Thoracic aorta (tissue), 2 donors: ENCODE measurements at places on chromosomes 11 and 22.

DNA sequence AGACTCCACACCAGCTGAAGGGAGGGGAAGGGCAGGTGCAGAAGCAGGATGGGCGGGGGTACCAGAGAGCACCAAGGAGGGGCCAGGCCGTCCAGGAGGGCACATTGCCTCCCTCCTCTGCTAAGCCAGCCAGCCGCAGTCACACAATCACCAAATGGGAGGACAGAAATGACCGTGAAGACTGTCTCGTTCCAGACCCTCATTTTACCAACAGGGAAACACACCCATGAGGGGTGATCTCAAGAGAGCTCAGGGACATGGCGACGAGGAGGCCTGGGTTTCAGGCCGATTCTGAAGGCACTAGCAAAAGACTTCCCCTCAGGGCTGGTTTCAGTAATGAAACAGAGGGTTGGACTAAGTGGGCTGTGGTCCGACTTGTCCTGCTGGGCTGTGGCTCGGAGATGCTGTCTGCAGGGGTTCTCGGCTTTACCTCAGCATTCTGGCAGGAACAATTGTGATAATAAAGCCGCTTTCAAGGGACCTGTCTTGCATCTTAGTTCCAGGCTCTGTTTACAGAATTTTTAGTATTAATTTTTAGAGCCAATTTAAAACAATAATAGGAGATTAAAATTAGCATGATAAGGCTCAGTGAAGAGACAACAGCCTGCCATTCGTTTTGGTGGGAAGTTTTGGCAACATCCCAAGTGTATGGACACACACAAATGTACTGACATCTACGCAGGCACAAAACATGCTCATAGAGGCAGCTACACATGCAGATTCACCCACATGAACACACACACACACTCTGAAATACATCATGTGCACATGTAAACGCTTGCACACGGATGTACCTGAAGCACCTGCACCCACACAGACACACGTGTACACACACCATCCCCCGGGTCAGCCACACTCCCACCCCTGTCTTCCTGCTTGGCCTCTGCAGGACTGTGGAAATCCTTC, 2.0 kb upstream of the B3GAT1 start:
- no peak for DNase-seq

DNA sequence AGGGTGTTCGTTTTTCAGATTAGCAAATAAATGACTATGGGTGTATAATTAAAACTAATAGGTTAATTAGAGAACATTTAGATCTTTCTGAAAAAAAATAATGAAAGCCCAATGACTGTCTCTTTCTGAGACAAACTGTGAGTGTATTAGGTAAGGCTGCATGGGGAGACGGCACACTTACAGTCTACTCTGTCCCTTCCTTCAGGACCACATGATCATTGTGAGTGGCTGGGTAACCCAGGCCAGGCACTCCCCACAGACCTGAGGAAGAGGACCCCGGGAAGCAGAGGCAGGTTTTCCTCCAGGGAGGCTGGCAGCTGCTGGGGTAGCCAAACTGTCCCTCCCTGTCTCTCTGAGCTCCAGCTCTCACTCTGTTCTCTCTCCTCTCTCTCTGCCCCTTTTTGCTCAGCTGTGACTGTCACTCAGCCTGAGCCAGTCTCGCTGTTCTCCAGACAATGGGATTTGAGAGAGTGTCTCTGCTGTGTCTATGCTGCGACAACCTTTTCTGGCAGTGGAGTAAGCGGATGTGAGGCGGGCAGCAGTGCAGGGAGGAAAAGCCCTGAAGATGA, 83.1 kb upstream of the NCAM1 start:
- DNase-seq = no peak

DNA sequence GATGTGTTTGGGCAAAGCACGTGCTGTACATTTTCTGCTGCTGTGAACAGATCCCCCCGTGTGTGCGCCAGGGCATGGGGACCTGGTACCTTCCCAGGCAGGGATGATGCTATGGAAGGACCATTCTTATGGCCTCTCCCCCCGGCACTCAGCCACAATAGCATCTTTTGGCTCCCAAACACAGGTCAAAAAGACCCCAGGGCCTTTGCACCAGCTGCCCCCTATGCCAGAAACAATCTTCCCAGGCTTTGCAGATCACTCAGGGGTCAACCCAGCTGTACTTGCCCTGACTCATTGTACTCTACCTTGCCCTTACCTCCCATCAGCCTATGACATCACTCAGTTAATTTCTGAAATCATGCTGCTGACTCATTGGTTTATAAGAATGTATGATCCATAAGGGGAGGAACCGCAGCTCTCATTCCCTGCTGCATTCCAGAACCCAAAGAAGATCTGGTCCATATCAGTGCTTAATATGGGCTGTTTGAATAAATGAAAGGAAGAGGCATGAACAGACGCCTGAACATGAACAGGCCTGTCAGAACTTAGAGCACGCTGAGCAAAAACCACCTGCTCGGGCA, 100.7 kb downstream of the CELSR1 start:
- DNase-seq = no peak

- no peak for DNase-seq
Observed at GRCh38 chr11:111937461-111937769, 272 bp downstream of the DIXDC1 start.

GRCh38 chr11:35160902-35161597, 22.1 kb downstream of the CD44 start:
- DNase-seq = no peak

GRCh38 chr22:44666207-44666585, 35.8 kb upstream of the PRR5 start:
- DNase-seq = no peak

DNA sequence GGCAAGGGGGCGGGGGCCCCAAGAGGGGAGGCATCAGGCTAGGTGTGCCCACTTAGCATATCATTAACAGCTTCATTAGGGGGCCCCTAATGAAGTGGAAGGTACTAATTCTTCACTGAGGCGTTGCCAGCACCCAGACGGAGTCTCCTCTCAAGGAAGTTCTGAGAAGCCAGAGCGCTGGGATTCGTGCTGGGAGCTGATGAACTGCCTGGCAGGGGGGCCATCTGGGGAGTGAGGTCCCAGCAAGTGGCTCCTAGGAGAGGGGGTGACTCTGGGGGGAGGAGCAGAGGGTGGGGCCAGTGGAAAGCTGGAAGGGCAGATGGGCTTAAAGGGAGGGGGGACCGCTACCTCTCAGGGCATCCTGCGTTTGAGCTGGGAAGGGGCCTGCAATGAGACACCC, 29.8 kb downstream of the DAGLA start:
- no peak for DNase-seq

DNA sequence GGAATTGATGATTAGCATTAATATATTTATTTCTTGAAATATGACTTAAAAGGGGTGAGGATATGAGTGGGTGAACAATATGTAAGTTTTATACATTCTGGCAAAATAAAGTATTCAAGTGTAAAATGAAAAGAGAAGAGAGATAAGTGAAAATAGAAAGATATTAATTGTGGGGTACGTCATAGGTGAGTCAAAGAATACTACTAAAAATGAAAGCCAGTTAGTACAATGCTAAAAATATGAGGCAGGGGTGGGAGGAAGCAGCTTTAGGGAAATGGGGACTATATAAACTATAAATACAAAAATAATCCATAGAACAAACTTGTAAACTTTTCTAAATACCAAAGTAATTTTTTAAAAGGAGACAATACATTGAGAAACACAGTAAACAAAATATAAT, 661.4 kb downstream of the CNTN5 start:
- no peak for DNase-seq

DNA sequence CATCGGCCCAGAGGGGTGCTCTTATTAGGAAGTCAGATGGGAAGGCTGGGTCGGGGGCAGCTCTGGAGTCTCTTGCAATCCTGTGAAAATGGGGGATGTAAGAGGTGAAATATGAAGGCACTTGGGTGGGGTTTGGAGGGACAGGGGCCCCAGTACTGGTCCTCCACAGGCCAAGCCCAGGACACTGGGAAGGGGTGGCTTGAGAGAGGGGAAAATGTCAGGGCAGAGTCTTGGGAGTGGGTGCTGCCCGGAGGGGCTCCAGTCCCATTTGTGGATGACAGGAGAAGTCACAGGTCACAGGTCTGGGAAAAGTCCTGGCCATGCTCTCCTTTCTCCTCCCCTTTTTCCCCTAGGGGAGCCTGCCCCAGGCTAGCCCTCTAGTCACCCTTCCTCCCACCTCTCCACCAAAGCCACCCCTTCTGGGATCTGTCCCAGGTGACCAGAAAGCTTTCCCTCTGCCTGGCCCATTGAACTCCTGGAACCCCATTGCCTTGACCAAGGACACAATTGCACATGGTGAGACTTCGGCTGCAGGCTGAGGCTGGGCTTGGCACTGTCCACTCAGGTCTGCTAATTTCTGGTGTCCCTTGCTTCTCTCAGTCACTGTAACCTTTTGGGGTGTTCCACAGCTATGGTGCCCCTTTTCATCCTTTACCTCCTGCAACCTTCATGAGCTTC, 1465.0 kb downstream of the TBC1D22A start:
- DNase-seq = no peak

- no peak for DNase-seq
Observed at GRCh38 chr11:118572981-118573550, 857 bp downstream of the ARCN1 start.

- peak; percentile 50 for DNase-seq
Observed at GRCh38 chr11:34358728-34359547, 1.1 kb upstream of the ABTB2 start.

DNA sequence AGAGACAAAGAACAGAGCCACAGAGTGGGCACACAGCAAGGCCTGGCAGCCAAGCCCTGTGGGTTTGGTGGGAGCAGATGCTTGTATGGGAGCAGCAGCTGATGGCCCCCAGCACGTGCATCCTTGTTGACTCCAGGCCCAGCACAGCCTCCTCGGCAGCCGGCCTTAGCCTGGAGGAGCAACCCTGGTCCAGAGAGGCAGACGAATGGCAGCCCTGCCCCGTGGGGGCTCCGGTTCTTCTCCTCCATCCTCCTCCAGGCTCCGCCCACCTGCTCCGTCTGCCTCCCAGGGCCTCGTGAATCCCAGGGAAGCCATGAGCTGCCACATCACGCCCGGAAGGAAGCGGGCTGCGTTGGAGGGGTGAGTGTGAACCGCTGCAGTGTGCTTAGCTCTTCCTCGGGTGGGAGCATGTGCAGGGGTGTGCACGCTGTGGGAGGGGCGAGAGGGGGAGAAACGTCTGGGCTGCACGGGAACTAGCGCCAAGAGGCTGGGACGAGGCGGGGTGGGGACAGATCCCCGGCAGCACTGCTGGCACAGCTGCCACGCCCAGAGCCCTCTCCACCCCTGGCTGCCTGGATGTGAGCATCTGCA, 36.3 kb upstream of the JAM3 start:
- DNase-seq = no peak
